ENCODE measurements at places on chromosomes 2 and 18. TPM values are rescaled to one million over a fixed set of nuclear protein-coding genes. Genes with fewer than 3 reads are reported as not detected.
A peak's percentile ranks its signal among the peaks of the same experiment; 100 is the strongest.

The TLX2 gene
- not detected for total RNA-seq

DNA sequence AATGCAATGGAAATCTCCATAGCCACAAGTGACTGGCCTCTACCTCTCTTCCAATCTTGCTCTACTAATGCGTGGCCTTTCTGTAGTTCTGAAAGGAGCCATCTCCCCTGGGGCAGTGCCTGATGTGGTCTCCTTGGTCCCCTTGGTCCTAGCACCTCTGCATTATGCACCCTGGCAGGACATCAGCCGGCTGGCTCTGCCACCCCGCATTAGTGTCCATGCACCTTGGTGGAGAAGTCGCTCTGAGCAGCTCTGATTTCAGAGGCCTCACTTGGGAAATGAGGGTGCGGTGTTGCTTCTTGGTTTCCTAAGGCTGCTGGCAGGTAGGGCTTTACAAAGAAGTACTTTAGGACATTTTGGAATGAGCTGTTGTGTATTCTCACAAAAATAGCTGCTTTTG lies 317.9 kb downstream of the GBX2 start:
- DNase-seq = no peak

DNA sequence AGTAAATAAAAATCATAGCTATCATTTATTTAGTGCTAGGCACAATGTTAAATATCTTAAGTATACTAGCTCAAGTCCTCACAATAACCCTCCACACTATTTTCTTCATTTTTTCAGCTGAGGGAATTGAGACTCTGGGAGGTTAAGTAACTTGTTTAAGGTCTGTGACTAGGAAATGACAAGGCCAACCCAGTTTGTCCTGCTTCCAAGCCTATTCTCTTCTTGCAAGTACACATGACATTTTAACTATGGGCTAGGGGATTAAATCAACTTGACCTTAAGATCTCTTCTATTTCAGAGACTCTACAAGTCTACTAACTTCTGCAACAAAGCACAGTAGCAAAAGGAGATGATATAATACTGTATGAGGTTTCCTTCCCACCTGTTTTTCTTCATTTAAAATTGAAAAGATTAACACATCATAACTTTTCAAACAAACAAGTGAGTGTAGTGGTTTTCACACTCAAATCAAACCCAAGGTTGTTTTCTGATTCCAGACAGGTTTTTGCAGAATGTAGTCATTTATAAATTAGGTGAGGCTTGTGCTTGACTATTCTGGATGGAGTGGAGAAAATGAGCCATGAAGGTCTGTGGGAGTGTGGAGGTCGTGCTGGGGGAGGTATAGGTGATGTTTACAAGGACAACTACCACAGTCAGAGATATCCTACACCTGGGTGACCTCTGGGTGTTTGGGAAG lies 57.0 kb downstream of the CD28 start:
- no peak for DNase-seq

DNA sequence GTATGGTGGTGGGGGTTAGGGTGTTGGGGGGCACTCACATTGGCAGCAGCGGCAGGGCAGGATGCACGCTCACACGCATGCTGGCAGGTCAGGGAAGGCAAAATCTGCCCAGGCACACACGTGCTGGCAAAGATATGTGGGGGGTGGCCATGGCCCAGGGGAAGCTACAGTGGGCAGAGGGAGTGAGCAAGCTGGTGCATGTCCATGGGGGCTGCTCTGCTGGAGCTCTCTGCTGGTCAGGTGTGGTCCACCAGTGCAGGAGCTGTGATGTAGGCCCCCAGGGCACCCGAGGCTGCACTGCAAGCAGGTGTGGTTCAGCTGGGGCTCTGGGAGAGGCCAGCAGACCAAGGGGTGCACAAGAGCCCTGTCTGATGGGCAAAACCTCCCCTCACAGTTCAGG lies 491.5 kb upstream of the TNP1 start:
- no peak for DNase-seq

The SIGLEC15 gene
- total RNA-seq = not detected

DNA sequence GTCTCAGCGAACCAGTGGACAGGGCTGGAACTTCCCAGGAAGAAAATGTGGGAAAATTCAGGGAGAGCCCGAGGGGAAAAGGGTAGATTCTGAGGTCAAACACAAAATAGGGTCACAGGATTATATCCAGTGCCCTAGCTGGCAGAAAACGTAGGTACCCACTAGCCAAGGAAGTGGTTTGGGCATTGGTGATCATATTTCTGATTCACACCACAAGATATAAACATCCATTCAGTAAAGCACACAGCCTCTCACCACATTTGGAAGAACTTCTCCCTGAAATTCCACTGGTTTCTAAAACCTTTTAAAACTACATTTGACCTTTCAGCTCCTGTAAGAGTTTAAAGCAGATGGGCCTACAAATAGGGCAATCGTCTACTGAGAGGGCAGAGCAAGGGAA lies 186.9 kb downstream of the TTC32 start:
- no peak for DNase-seq

DNA sequence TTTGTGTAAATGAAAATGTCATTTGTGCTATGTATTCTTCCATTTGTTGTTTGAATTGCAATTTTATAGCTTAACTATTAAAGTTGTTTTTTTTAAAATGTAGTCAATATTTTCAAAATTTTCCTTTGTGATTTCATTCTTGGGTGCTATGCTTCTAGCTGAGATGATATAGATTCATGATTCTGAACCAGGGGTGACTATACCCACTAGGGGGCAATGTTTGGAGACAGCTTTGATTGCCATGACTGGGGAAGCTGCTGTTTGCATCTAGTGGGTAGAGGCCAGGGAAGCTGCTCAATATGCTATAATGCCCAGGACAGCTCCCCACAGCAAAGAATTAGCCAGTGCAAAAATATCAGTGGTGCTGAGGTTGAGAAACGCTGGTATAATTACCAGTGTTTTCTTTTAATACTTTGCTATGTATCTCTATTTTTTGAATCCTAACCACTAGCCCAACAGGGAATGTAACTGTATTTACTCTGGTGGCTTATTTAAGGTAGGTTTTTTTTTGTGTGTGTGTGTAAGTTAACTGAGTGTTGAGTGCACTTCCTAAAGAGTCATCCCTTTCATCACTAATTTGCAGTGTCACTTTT lies 99.7 kb downstream of the MEP1B start:
- no peak for DNase-seq

- no peak for DNase-seq
Measured at GRCh38 chr2:225598426-225598825, 198.9 kb downstream of the NYAP2 start.

DNA sequence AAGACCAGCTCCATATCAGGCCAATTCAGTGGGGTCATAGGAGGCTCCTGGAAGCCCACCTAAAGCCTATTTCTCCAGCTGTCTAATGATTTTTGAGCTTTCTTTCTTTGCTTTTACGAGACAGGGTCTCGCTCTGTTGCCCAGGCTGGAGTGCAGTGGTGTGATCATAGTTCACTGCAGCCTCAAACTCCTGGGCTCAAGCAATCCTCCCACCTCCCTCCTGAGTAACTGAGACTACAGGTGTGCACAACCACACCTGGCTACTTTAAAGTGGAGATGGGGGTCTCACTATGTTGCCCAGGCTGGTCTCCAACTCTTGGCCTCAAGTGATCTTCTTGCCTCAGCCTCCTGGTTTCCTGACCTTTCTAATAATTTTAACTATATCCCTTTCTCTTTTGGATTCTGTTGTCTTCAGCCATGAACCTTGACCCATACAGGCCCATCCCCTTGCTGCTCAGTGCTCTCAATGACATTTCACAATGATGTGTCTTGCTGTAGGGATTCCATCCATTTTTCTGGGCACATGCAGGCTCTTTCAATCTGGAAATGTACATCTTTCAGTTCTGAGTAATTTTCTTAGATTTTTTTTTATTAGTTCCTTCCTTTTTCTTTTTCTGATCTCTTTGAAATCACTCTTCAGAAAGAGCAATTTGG lies 29.7 kb downstream of the GNLY start:
- DNase-seq = no peak

The EVX2 gene
- not detected for total RNA-seq

GRCh38 chr2:241842620-241843211 lies 16.0 kb downstream of the PDCD1 start:
- DNase-seq = peak; percentile 63
